ENCODE measurements at places on chromosomes 12 and 14. TPM values are rescaled to one million over a fixed set of nuclear protein-coding genes. Genes with fewer than 3 reads are reported as not detected.

DNA sequence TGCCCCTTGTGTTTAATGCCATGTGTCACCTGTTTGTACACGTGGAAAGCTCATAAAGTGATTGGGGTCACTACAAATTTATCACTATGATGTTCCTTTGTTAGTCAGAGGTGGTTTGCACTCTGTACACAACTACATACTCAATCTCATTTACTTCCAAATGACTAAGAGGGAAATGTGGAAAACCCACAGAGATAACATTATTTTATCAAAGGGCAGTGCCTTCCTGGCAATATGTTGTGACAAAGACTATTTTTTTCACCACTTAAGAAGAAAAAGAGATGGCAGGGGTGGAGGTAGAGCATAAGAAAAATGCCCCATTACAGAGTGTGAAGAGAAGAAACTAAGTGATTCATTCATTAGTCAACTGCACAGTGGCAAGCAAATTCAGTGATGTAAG, 1064.1 kb upstream of the FLRT2 start:
- H3K4me3 ChIP-seq, result no peak overlapping the region
- no peaks in the 10 kb centered on the region for H3K27me3 ChIP-seq
- no peaks in the 10 kb centered on the region for H3K4me1 ChIP-seq
- no peak for DNase-seq
- no peak overlapping the region for H3K27ac ChIP-seq

The TAS2R14 gene
- 3.0 TPM for total RNA-seq

- H3K27ac ChIP-seq, result no peak overlapping the region
- no peaks in the 10 kb centered on the region for H3K36me3 ChIP-seq
- H3K27me3 ChIP-seq, result no peaks in the 10 kb centered on the region
- no peak for DNase-seq
Observed at GRCh38 chr12:30447061-30447750, 248.5 kb downstream of the IPO8 start.

DNA sequence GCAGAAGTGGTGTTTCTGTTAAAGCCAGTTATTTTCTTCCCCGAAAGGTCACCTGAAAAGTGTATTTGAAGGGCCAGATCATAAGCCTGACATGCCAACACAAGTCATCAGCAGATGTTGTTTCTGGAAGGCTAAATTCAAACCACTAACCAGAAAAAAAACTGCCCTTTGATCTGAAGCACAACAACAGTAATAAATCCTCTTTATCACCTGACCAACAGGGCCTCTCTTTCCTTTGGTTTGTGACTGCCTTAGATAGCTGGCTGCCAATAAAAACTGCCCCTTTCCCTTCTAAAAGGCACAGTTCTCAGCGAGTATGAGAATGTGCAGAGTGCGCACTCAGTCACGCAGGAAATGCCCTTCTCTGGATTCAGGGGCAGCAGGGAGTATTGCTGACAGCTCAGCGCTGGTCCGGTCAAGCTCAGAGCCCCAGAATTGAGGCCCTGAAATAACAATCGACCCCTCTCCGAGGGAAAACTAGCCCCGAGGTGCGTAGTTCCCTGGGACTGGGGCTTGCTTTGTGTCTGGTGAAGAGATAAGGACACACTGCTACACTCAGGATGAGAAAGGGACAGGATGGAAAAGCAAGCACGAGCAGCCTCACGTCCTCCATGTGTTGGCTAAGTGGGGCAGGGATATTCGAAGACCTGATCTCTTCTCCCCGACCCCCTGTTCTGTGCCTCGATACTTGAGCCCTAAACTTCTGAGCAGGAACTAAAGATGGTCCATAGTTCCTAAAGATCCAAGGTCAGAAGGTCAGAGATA, 184.2 kb upstream of the GZMB start:
- H3K27me3 ChIP-seq, result no peaks in the 10 kb centered on the region
- no peaks in the 10 kb centered on the region for H3K36me3 ChIP-seq
- H3K27ac ChIP-seq, result no peak overlapping the region
- no peak overlapping the region for H3K4me3 ChIP-seq
- no peaks in the 10 kb centered on the region for H3K4me1 ChIP-seq

- H3K4me1 ChIP-seq, result peaks cover 3% of the 10 kb centered on the region
- H3K36me3 ChIP-seq, result no peaks in the 10 kb centered on the region
- no peak overlapping the region for H3K27ac ChIP-seq
- no peak overlapping the region for H3K4me3 ChIP-seq
- H3K27me3 ChIP-seq, result no peaks in the 10 kb centered on the region
Observed at GRCh38 chr14:65225299-65226159, 123.2 kb upstream of the MAX start.

DNA sequence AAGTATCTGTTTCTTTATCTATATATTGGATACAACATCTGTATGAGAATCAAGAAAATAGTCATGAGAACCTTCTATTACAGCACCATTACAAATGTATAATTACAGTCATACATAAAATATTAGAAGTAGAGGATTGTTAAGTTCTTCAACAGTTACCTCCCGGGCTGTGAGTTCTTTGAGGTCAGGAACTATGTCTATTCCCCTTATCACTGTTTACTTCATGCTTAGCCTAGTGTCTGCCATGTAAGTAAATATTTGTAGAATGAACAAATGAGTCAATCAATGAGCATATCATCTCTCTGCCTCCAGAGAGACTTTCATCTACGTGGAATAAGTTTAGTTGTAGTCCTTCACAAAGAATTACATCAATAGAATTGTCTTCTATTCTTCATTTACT, 47.2 kb downstream of the PUS7L start:
- no peak overlapping the region for H3K4me3 ChIP-seq
- H3K27ac ChIP-seq, result no peak overlapping the region
- H3K27me3 ChIP-seq, result no peaks in the 10 kb centered on the region
- H3K4me1 ChIP-seq, result no peaks in the 10 kb centered on the region

GRCh38 chr12:53862831-53863230, 75.8 kb upstream of the HOXC13 start:
- H3K4me1 ChIP-seq, result no peaks in the 10 kb centered on the region
- H3K36me3 ChIP-seq, result no peaks in the 10 kb centered on the region
- H3K27me3 ChIP-seq, result no peaks in the 10 kb centered on the region
- no peak overlapping the region for H3K27ac ChIP-seq
- DNase-seq, result no peak

DNA sequence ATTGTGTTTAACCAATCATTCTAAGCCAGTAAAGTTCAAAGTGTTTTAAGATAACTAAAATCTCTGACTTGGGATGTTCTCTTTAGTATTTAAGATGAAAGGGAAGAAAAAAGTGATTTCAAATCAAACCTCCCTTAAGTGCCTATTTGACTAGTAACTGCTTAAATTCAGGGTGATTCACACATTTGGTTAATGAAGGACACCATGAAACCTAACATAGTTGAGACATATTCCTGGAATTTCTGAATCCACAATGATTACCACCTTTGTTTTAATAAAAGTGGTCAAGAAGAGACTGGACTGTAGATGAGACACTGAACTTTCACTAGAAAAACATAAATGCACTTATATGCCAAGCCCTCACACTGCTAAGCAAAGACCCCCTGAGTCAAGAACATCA, 138.7 kb downstream of the MED13L start:
- no peak for DNase-seq
- H3K36me3 ChIP-seq, result no peaks in the 10 kb centered on the region
- H3K27me3 ChIP-seq, result no peaks in the 10 kb centered on the region
- H3K27ac ChIP-seq, result no peak overlapping the region

The PLBD1 gene
- total RNA-seq, result 6.1 TPM

GRCh38 chr12:57112492-57113294, 1.5 kb upstream of the STAT6 start:
- no peak for DNase-seq
- peaks cover 15% of the 10 kb centered on the region for H3K4me1 ChIP-seq
- peak overlapping the region; percentile 87 for H3K27ac ChIP-seq
- no peaks in the 10 kb centered on the region for H3K27me3 ChIP-seq
- peak overlapping the region; percentile 58 for H3K4me3 ChIP-seq

- H3K4me3 ChIP-seq, result no peak overlapping the region
- no peak for DNase-seq
- H3K27ac ChIP-seq, result no peak overlapping the region
Observed at GRCh38 chr12:27177706-27178105, 66.4 kb upstream of the STK38L start.

GRCh38 chr14:51248016-51248987, 8.3 kb downstream of the TMX1 start:
- peaks cover 44% of the 10 kb centered on the region for H3K36me3 ChIP-seq
- no peak overlapping the region for H3K27ac ChIP-seq
- peaks cover 4% of the 10 kb centered on the region for H3K4me1 ChIP-seq
- DNase-seq, result no peak

GRCh38 chr12:38555620-38556591, 239.3 kb downstream of the ALG10B start:
- H3K27ac ChIP-seq, result no peak overlapping the region
- H3K36me3 ChIP-seq, result no peaks in the 10 kb centered on the region
- DNase-seq, result no peak
- no peaks in the 10 kb centered on the region for H3K27me3 ChIP-seq

The BEGAIN gene
- total RNA-seq, result 0.25 TPM

The IL22 gene
- not detected for total RNA-seq

DNA sequence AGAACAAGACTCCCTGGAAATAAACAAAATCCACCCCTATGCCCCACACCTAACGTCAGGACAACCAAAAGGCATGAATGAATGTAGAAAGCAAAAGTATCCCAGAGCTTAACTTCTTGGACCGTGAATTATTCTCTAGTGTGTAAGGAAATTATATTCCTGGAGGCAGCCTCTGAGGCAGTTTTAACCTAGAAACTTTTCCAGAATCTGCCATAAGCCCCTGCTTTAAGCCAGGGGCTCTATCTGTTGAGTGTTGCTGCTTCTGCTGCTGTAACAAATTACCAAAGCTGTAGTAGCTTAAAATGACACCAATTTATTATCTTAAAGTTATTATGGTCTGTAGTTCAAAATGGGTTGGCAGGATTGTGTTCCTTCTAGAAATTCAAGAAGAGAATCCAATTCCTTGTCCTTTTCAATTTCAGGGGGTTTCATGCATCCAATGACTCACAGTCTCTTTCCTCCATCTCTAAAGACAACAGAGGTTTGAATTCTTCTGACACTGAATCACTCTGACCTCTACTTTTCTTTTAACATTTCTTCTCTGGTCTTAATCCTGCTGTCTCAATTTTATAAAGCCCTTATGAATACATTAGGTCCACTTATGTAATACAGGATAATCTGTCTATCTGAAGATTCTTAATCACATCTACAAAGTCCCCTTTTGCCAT, 242.7 kb downstream of the ATXN7L3B start:
- no peaks in the 10 kb centered on the region for H3K27me3 ChIP-seq
- H3K4me1 ChIP-seq, result no peaks in the 10 kb centered on the region
- no peak overlapping the region for H3K4me3 ChIP-seq
- H3K27ac ChIP-seq, result no peak overlapping the region
- no peak for DNase-seq
- no peaks in the 10 kb centered on the region for H3K36me3 ChIP-seq

GRCh38 chr12:94980577-94980976, 22.9 kb downstream of the NDUFA12 start:
- H3K27ac ChIP-seq, result no peak overlapping the region
- peaks cover 14% of the 10 kb centered on the region for H3K4me1 ChIP-seq
- H3K4me3 ChIP-seq, result no peak overlapping the region
- no peaks in the 10 kb centered on the region for H3K36me3 ChIP-seq
- H3K27me3 ChIP-seq, result no peaks in the 10 kb centered on the region

DNA sequence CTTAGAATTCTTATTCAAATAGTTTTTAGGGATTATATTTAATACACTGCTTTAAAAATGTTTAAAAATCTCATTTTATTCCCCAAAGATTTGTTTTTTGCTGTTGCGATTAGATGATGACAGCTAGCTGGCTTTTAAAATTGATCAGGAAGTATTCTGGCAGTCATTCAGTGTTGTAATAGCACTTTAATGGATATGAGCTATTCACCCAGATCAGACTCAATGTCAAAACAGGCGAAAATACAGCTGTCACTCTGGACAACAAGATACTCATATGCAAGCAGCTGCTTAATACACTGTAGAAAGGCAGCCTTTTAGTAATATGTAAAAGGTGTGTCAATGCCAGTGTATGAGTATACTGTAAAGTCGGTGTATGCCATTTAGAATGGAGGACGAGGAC, 91.7 kb downstream of the NPAS3 start:
- no peak overlapping the region for H3K4me3 ChIP-seq
- no peaks in the 10 kb centered on the region for H3K27me3 ChIP-seq
- no peak overlapping the region for H3K27ac ChIP-seq
- no peaks in the 10 kb centered on the region for H3K4me1 ChIP-seq

DNA sequence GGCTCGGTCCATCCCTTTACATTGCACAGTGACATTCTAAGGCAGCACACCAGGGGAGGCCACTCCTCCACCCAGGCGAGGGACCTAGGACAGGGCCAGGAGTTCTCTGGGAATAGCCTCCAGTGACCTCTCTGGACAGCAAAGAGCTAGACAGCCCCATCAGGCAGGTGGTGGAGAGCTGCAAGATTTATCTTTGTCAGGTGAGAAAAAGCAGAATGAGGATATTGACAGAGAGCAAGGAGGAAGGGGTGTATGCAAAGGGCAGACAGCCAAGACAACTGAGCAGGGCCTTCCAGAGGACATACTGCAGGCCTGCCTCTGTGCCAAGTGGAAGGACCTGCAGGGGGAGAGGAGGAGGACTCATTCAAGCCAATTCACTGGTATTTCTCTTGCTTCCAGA, 112.4 kb upstream of the MAX start:
- H3K36me3 ChIP-seq, result no peaks in the 10 kb centered on the region
- no peak overlapping the region for H3K27ac ChIP-seq
- no peaks in the 10 kb centered on the region for H3K4me1 ChIP-seq
- no peak for DNase-seq
- H3K4me3 ChIP-seq, result no peak overlapping the region

DNA sequence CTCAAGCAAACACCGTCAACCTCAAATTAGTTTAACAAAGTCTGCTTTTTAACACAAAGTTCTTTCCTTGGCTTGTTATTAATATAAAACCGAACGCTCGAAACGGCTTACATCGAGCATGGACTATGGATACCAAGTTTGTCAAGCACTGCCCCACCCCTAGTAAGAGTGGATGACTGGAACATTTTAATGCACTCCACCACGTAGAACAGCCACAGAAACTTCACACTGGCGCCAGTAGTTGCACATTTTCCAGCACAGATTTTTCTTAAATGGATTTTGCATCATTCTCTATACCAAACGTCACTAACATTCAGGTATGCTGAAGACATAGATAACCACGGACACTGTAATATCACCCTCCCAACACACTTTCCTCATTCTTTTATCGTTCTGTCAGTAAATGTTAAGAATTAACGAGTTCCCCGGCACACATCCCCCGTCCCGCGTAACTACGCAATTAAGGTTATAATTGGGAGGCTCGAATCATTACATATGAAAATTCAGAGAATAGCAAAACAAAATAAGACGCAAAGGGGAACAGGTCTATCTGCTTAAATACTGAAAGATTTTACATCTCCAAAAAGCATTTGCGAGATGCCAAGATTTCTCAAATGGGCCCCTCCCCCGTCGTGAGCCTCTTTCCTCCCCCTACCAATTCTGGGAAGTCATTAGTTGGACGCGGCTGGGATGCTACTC, 990 bp downstream of the FERMT2 start:
- H3K36me3 ChIP-seq, result no peaks in the 10 kb centered on the region
- peak; percentile 52 for DNase-seq
- no peaks in the 10 kb centered on the region for H3K27me3 ChIP-seq
- peak overlapping the region; percentile 97 for H3K4me3 ChIP-seq
- peaks cover 30% of the 10 kb centered on the region for H3K4me1 ChIP-seq
- peak overlapping the region; percentile 97 for H3K27ac ChIP-seq

GRCh38 chr14:89279649-89280232, 137.3 kb downstream of the FOXN3 start:
- H3K4me1 ChIP-seq, result peaks cover 3% of the 10 kb centered on the region
- H3K36me3 ChIP-seq, result no peaks in the 10 kb centered on the region
- no peak overlapping the region for H3K4me3 ChIP-seq
- H3K27me3 ChIP-seq, result no peaks in the 10 kb centered on the region

Data from gastrocnemius medialis (tissue), 4 donors.